Neural progenitor cell (in vitro differentiated cells): ENCODE measurements at places on chromosomes 11 and 22.

- DNase-seq, result no peak
Observed at GRCh38 chr22:17942721-17943120, 81.6 kb downstream of the MICAL3 start.

- no peak for DNase-seq
Observed at GRCh38 chr11:112828421-112828820, 132.8 kb upstream of the NCAM1 start.

- DNase-seq, result no peak
Observed at GRCh38 chr11:36588099-36588498, 6.2 kb upstream of the IFTAP start.

DNA sequence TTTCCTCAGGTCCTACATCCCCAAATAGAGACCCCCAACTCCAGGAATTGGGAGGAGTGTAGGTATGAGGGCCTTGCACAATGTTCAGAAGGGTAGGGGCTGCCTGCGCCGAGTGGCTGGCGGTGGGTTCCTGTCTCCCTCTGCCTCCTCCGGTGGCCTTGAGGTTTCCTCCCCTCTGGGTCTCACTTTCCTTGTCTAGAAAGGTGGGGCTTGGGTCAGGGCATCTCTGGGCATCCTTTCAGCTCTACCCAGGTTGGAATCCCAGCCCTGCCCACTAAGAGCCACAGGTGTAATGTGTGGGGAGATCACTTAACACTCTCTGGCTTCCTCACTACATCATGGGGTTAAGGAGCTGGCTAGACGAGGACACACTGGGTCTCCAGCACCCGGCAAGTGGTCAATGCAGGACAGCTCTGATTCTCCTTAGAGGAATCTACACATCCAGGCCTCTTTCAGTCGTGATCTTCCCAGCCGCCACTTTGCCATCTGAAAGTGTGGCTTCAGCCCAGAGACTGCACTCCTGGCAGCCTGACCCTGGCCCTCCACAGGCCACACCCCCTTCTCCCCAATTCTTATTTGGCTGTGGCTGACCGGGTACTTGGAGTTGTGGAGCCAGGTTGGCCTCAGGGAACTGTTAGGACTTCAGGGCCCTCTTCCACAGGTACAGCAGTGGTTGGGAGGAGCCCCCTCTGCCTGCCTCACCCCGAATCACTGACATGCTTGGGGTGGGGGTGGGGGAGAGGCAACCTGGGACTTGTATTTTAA, 22.1 kb downstream of the PRDM11 start:
- no peak for DNase-seq

GRCh38 chr22:46125816-46126765, 24.2 kb upstream of the PPARA start:
- DNase-seq, result no peak

GRCh38 chr11:3108183-3108721, 51.0 kb upstream of the CARS1 start:
- no peak for DNase-seq

DNA sequence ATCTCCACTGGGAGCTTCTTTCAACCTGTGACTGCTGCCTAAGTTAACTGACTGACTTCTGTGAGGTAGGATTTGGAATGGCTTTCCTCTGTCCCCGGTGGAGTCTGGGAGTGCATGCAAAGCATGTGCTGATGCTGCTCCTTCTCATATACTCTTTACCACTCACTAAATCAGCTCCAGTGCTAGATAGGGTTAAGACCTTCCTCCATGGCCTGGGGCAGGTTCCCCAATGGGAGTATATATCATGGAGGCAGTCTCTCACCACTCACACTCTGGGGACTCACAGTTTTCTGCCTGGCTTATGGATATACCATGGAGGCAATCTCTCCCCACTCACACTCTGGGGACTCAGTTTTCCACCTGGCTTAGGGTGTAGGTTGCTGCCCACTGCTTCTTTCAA, 10.1 kb upstream of the FANCF start:
- DNase-seq, result peak; percentile 11

- no peak for DNase-seq
Observed at GRCh38 chr11:67286621-67287333, 2.3 kb upstream of the ANKRD13D start.

GRCh38 chr11:126229858-126230540, 18.4 kb downstream of the FAM118B start:
- DNase-seq, result no peak

DNA sequence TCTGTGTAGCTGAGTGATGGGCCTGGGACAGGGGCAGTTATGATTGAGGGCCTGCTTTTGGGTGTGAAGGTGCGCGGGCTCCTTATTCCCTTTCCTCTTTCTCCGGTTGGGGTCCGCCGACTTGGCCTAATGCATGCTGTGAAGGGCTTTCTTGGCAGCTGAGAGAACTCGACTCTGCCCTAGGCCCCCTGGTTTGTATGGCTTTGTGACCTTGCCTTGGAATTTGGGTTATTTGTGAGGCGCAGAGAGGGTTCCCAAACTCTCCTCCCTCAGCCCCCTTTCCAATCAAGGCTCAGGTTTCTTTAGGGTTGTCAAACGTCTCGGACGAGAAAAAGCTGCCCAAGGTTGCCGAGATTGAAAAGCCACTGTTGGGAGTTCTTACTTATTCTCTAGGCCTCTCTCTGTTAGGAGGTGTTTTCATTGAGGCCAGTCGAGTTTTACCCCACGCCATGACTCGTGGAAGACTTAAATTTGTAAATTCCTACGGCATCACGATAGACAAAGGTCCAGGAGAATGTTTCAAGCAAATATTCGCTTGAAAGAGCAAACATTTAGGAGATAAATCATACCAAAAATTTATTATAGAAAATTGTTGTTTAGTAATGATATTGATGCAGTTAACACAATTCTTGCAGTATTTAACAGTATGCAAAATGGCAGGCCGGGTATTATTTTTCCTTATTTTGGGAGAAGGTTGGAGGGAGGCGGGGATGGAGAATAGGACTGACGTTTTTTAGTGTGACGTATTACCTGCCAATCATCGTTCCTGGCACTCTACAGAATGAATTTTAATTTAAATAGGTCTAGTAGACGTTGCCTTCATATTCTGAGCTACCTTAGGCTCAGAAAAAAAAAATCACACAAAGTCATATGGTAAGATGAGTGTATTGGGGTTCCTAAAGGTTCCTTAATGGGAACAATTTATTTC, 689 bp downstream of the PDHX start:
- no peak for DNase-seq

DNA sequence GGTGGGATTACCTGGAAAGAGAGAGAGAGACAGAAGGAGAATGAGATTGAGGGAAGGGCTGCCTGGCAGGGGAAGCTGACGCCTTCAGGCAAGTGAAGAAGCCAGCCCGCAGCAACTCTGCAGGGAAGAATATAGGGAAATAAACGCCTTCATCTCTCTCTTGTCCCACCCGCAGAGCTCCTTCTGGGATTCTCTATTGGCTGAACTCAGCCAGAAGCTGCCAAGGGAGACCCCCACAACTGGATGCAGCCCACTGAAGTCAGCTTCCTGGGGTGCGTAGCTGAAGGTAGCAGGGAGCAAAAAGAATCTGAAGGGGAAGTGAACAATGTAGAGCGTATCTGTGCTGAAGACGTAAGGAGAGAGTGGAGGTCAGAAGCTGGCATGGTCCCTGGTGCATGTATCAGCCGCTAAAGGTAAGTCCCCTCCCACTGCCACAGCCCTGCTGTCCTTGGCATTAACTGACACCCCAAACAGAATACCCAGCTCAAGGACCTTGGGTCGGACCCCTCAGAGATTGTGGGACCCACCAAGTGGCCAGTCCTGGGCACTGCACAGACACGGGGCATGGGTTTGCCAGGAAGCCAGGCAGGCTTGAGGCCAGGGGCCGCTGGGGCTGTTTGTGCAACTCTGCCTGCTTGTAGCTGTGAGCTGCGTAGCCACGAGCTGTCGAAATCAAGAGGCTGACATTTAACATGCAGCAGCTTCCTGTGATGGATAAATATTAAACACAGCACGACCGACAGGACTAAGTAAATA, 469.9 kb downstream of the MN1 start:
- DNase-seq, result peak; percentile 72

DNA sequence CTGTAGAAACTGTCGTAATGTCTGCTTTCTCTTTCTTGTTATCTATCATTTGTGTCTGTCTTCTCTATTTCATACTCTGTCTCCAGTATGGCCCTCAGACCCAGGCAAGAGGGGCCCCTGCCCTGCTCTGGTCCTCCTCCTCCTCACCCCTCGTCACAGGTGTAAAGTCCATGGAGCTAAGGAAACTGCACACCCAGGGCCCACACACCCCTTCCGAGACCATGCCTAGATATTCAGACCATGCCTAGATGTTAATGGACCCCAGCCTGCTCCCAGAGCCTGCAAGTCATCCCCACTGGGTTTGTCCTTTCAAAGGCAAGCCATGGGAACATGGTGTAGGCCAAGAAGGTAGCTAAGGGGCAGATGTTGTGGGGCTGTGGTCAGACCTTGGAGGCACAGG, 24.1 kb upstream of the ANO1 start:
- no peak for DNase-seq

DNA sequence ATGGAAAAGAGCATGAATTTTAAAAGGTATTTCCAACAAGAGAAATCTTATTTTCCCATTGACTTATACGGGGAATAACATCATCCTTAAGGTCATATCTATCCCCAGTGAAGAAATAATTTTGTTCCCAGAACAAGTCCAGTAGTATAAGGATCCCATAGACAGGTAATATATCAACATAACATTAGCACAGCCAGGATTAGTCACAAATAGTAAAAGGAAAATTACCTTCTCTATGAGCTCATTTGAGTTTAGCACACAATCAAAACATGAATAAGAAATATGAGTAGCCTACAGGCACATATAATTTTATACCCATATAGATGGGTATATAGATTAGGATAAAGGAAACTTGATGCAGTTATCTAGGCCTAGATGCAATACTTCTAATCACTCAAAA, 2.8 kb upstream of the OR52K1 start:
- DNase-seq, result no peak

DNA sequence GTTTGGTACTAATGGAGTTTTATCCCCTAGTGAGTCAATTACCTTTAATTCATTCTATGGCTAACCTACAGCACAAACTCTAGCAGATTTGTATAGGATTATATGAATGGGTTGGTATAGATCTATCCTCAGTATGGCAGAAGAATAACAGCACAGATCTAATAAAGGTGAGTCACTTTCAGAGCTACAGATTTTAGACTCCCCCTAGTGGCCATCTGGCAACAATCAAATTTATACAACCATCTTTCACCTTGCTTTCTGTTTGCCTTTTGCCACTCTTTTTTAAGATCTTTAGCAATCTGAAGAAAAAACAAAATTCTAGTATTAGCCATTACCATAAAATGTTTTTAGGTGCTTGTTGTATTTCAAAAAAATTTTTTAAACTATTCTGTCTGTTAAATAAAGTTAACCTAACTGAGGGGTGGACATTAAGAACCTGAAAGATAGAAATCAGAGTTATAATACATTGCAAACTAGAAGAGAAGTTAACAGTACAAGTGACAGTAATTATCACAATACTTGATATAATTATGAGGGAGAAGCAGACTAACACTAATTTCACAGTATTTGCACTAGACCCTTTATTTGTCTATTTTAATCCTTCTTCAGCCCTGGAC, 25.8 kb downstream of the DDIAS start:
- DNase-seq, result peak; percentile 61

DNA sequence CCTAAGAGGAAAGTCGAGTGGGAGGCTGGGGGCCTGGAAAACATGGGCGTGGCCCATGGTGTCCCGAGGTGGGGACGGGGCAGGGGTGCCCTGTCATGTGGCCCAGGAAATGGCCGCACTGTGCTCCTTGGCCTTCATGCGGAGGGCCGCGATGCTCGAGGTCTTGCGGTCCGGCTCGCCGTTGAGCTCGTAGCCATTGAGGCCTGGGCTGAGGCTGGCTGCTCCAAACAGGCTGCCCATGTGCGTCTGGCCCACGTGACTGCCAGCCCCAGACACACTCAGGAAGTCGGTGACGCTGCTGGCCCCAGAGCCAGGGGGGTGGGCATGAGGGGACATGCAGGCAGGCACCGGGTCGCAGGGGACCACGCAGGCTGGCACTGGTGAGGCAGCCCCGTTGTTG, 45.2 kb downstream of the ALX4 start:
- DNase-seq, result no peak

- no peak for DNase-seq
Observed at GRCh38 chr22:50190941-50191741, 5.4 kb downstream of the TRABD start.

DNA sequence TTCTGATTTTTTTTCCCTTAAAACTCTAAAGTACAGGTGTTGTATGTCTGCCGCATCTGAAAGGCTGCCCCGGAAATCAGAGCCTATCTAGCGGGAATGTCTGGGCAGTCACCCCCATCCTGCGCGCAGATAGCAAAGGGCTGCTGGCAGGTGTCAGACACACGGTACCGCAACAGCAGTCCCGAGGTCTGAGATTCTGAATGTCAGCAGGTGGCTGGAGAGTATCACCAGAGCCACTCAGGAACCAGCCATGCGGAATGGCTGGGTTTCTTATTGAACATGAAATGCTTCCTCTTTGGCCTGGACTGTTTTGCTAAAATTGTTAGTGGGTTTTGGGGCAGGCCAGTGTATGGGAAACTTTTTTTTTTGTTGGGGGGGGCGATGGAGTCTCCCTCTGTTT, 53.3 kb downstream of the CERK start:
- DNase-seq, result no peak

GRCh38 chr11:130162733-130163132, 3.2 kb downstream of the ST14 start:
- DNase-seq, result no peak

DNA sequence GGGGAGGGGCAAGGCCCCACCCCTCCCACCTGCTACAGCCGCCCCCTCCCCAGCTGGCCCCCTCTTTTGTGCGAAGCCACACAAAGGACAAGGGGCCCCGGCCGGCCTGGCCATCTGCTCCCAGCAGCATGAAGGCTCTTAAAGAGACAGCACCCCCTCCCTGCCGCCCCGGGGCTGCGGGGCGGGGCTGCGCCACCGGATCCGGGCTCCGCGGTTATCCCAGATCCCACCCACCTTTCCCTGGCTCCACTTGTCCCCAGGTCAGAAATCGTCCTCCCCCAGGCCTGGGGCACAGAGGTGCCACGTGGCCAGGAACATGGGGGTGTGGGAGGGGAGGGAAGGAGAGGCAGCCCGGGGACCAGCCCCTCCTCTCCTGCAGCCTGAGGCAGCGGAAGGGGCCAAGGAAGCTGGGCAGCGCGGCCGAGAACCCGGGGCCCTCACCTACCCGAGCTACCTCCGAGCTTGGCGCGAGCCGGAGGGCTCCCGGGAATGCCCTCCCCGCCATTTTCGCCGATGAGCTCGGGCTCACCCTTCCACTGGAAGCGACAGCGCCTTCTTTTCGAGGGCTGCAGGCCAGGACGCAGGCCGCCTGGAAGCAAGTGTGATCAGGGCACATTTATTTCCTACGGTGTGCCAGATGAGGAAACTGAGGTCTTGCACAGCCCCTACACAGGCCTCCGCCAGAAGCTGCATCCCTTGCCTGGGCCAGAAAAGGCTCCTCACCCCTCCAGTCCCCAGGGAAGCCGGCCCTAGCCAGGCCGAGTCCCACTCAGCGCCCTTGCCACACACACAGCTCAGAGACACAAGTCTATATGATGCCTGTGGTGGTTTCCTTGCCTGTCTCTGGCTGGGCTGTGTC, 2.5 kb upstream of the RCOR2 start:
- peak; percentile 94 for DNase-seq

- no peak for DNase-seq
Observed at GRCh38 chr11:72238492-72239312, 5.3 kb downstream of the PHOX2A start.
